CD4-positive, alpha-beta T cell treated with Interleukin-4 for 4 hours (primary cell): ENCODE measurements at places on chromosomes 12 and 14.
A peak's percentile ranks its signal among the peaks of the same experiment; 100 is the strongest.

DNA sequence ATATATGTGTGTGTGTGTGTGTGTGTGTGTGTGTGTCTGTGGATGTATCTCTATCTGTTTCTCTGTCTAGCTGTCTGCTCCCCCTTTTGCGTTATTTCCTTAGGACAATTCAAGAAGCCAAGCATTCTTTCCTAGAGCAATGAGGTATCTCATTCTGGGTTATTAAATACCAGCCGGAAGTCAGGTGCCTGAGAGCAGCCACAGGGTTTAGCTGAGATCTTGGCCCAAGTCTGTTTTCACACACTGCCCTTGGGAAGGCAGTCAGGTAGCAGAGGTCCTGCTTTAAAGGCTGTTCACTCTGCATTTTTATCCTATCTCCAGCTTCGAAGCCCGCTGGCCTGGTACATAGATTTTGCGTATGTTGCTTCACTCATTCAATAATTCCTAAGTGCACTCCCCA lies 76.8 kb downstream of the TSPAN9 start:
- DNase-seq: no peak

GRCh38 chr12:40224439-40225291 lies at the start of gene LRRK2:
Gene LRRK2, plus strand, starts transcription at chr12:40224997. Its CDS starts 135 bp downstream, at chr12:40225132.
- peak; percentile 35 for DNase-seq

- DNase-seq: no peak
Measured at GRCh38 chr14:101200008-101200649, 296.6 kb upstream of the RTL1 start.

DNA sequence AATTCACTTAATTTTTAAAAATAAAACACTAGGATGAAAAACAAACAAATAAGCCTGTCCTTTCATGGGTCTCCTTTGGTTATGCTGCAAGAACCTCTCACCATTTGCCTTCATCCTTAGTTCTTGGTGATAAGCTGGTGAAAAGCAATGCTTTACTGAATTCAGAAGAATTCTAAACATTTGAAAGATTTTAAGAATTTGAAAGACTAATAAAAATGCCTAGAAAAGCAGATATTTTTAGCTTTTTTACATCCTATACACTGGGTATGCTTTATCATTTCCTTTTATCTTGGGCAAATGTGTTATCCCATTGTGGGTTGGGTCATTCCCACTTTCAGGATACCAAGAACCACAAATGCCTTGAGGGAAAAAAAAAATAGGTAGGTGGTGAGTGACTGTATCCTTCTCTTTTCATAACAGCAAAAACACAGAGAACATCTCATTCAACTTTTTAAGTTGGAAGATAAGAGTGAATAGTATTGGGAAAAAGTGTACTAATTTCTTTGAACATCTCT lies 197.1 kb upstream of the ABCD2 start:
- DNase-seq: no peak

DNA sequence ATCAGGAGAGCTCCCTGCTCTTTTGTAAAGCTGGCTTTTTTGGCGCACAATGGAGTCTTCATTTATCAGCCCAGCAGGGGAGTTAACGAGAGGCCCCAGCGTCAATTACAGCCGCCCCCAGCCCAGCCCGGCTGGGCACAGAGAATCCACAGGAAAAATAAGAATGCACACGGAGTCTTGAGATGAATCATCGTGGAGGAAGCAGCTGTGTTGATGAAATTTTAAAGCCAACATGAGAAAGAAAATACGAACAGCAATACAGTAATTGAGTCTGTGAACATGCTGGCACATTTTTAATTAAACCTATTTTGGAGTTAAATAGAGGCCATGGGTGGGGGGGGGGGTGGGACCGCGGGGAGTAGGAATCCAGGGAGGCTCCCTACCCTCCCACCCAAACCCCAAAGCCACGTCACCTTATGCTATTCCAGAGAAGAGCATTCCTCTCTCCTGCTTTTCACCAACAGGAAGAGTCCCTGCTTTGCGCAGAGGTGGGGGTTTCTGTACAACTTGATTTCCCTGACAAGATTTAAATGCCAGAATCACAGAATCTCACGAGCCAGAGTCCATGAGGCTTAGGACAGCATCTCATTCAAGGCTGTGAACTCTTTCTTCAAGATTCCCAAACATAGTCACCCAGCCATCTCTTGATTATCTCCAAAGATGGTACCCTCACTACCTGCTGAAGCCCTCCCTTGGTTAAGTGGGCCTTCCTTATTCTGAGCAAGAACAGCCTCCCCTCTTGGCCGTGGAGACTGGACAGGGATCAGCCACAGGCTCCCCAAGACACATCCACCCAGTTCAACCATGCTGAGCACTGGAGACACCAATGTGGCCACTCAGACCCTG lies 50.3 kb downstream of the CCNK start:
- no peak for DNase-seq

DNA sequence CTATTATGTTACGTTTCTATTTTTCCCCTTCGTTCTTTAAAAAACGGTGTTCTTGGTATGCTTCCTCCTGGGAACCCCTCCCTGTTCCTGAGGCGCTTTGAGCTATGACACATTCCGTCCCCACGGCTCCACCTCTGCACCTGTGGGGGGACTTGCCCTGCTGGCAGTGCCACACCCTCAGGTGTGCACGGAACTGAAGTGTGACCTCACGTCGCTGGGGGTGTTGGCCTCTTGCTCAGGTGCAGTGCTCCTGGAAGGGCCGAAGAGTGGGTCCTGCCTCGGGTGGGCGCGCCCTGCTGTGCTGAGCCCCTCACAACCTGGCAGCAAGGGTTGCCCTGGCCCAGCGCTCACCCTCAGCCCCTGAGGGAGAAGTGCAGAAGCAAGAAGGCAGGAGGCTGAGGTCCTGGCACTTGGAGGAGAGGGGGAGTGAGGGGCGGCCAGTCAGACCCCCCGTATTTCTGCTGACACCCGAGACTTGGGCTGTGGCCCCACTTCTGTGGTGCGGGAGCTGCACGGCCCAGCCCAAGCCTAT lies 4.9 kb downstream of the AMN start:
- no peak for DNase-seq

DNA sequence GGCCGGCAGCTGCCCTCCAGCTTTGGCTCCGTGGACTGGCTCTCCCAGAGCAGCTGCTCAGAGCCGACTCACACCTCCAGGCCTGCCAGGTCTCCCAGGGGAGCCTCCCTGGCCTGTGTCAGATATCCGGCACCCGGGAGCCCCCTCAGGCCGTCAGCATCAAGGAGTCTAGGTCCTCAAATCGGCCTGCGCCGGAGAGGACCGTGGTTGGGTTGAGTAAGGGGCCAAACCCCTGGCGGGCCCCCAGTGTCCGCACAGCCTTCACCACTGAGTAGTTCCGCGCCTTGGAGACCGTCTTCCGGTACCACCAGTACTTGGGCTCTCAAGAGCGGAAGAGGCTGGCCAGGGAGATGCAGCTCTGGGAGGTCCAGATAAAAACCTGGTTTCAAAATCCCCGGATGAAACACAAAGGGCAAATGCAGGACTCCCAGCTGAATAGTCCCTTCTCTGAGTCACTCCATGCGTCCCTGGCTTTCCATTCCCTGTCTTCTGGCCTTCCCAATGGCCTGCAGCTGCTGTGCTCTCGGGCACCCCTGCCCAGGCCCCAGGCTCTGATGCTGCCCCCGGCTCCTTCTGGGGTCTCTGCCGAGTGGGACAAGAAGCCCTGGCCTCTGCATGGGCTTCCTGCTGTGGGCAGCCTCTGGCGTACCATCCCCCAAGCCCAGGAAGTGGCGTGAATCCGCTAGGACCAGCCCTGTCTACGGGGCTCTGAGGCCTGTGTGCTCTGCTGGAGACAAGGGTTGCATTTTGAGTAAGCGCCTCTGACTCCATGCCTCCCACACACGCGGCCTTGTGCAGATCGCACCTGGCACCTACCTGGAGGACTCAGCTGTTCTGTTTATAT lies 245.1 kb upstream of the ATXN7L3B start:
- no peak for DNase-seq

- no peak for DNase-seq
Measured at GRCh38 chr14:61493239-61493638, 171.9 kb downstream of the PRKCH start.

- DNase-seq: peak; percentile 39
Measured at GRCh38 chr12:6540181-6540877, 6.0 kb downstream of the GAPDH start.

GRCh38 chr12:517538-517937 lies 57.8 kb downstream of the B4GALNT3 start:
- DNase-seq: no peak
